ENCODE measurements at places on chromosomes 12 and 14.

DNA sequence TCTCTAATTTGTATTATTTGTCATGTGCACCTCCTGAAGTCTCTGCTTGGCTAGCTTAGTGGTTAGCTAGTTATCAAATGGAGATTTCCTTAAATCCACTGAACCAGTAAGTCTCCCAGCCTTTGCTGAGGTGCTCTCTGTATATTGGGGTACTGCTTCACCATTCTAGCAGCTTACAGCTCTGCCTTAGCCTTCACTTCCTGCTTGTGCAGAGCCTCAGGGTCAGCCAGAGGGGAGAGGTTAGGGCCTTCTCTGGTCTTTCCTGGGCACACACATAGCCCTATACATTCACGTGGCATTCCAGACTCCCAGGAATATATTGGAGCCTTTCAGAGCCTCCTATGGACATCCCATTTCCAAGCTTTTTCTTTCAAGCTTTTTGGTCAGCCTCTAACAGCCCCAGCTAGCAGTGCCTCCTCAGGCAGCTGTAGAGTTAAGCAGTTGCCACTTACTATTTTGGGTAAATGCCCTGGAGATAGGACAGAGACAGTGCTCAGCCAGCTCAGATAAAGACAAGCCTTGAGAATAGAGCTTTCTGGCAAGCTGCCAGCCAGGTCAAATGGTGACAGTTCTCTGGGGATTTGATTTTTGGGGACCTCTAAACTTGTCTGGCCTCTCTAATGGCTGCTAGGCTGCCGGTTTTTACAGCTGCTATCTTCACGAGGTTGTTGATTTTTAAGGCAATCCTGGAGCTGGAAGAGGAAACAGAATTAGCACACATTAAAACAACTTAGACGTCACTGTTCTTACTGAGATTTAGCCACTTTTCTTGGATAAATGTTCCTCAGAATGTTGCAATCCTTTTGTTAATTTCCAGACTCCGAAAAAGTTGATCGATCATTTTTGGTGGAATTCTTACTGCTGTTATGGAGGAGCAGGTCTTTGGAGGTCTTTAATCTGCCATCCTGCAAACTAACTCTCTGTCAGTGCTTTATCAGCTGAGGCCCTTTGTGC is 32.9 kb downstream of the FBXW8 start:
- peak; percentile 37 for DNase-seq

- no peak for DNase-seq
These were observed 42.2 kb upstream of the ATP23 start for GRCh38 chr12:57899010-57899662.

GRCh38 chr14:24369463-24369862 is 1.5 kb downstream of the NFATC4 start:
- DNase-seq = no peak

DNA sequence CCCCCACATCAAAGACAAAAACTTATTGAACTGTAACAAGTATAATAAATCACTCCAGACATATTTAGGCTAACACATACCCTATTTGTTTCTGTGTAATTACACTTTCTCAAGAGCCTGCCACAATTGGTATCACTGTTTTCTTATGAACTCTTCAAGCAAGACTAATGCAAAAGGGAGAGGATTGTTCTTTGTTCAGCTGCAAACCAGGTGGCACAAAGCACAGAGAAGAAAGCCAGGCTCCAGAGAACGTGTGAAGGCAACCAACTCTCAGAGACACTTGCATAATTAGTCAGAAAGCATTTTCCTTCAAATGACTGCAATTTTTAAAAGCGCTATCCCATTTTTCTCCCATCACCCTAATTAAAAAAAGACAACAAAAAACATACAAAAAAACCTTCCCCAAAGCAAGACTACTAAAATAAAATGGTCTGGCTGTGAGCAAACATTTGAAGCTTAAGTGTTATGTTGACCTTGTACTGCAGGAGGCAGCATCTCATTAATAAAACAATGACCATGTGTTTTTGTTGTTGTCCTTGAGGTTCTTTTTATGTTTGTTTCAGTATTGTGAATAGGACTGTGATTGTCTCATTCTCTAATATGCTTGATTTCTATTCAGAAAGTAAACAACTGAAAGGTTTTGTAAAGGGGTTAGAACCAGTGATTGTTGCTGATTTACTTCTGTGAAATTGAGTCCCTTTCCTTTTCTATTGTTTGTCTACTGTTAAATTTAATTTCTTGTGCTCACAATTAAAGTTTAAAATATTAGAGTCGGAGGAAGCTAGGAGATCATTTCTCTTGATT is 452.7 kb upstream of the PDE3A start:
- DNase-seq = no peak

- peak; percentile 84 for DNase-seq
These were observed 3.1 kb downstream of the MAP3K12 start for GRCh38 chr12:53495903-53496751.

DNA sequence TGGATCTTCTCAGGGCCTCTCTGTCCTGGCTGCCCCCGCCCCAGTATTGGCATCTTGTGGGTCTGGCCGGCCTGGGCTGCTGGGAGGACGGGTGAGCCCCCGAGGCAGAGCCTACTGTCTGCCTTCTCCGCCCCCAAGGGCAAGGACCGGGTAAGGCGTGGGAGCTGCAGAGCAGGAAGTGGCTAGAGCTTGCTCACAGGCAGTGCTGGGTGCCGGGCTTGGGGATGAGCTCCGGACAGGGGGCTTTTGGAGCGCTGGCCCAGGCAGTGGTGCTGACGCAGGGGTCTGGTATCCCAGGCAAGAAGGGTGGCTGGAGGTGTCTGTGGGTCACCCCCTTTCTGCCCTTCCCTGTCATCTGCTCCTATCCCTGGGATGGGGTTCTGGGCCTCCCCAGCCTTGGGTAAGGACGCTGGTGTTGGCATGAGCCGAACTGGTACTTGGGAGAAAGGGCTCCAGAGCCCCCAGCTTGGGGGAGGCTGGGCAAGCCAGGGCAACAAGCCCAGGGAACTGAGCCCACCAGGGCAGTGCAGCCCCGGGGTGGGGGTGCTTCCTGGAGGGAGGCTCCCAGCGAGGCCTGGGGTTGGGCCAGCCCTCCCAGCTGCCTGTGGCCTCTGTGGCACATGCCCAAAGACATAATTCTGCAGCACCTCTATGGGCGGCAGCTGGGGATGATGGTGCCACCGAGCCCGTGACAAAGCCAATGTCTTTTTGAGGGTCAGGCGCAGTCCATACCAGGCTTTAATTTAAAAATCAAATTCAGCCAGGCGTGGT is 126.3 kb downstream of the KIF26A start:
- peak; percentile 52 for DNase-seq

GRCh38 chr12:119672194-119672593 is 4.3 kb downstream of the PRKAB1 start:
- DNase-seq = no peak

- DNase-seq = peak; percentile 55
These were observed 14.8 kb downstream of the DDX24 start for GRCh38 chr14:94066089-94066676.

DNA sequence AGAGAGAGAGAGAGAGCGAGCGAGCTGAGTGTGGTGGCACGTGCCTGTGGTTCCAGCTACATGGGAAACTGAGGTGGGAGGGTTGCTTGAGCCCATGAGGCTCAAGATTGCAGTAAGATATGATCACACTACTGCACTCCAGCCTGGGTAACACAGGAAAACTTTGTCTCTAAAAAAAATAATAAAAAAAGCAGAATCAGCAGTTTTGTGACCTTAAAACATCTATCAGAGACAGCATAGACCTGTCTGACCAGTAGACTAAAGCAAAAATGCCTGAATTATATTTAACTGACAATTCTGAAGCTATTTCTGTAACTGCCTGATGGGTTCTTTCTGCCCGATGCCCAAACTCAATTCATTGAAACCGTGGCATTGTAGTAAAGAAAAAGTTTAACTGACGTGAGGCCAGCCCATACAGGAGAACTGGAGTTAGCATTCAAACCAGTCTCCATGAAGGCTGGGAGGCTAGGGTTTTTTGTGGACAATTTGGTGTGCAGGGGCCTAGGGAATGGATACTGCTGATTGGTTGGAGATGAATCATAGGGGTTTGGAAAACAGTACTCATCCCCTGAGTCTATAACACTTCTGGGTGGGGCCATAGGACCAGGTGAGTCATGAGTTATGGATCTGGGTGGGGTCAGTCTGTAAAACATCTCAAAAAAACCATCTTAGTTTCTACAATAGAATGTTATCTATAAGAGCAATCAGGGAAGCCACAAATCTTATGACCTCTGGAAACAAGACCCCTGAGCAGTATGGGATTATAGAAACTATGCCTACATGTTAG is 8.0 kb upstream of the RASSF8 start:
- DNase-seq = peak; percentile 27

- no peak for DNase-seq
These were observed 29.8 kb upstream of the DLGAP5 start for GRCh38 chr14:55221186-55221585.

- DNase-seq = no peak
These were observed 54.9 kb downstream of the SLC16A7 start for GRCh38 chr12:59650588-59651228.

- DNase-seq = peak; percentile 92
These were observed 12.4 kb upstream of the TMEM106C start for GRCh38 chr12:47950856-47951468.

- DNase-seq = peak; percentile 79
These were observed 49.8 kb downstream of the PAPLN start for GRCh38 chr14:73287071-73287470.

- peak; percentile 65 for DNase-seq
These were observed 121.8 kb downstream of the TBC1D30 start for GRCh38 chr12:64946132-64946829.

DNA sequence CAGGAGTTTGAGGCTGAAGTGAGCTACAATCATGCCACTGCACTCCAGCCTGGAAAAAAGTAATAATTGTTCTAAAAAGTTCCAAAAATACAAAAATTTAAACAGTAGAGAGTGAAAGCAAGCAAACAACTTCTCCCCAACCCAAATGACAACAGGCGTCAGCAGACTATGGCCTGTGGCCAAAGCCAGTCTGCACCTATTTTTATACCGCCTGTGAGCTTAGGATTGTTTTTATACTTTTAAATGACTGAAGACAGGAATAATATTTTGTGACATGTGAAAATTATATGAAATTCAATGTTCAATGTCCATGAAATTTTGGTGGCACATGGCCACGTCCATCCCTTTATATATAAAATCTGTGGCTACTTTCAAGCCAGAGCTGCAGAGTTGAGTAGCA is 48.2 kb upstream of the TMCC3 start:
- DNase-seq = no peak

DNA sequence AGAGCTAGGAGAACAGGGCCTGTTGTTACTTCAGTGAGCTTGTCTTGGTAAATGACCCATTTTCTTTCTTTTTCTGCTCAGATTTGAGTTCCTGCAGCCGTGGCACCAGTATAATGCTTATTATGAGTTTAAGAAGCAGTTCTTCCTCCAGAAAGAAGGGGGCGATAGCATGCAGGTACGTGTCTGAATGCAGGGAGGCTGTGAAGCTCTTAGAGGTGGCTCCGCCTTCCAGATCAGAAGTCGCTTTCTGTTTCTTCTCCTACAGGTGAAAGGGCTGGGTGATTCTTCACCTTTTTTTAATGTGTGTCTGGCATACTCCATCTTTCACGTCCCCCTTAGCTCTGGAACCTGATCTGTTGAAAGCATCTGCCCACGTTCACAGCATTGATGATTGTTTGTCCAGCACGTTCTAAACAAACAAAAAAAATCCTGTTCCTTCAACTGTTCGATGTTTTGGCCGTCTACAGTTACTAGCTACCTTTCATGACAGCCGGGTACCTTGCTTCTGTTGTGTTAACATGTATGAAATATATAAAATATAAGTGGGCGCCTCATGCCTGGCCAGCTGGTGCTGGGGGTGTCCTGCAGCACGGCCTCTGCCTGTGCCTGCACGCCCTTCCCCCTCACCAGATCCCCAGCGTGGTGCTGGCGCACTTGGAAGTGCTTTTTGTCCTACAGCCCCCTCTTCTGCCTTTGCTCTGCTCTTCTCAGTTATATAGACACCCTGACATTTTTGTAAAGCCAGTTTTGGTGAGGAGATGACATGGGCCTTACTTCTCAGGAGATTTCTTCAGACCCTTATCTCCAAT is 44.6 kb downstream of the SFSWAP start:
- no peak for DNase-seq

- DNase-seq = no peak
These were observed 6.9 kb upstream of the SPRYD4 start for GRCh38 chr12:56461235-56462159.

GRCh38 chr14:69500736-69501135 is 16.2 kb downstream of the PLEKHD1 start:
- no peak for DNase-seq

DNA sequence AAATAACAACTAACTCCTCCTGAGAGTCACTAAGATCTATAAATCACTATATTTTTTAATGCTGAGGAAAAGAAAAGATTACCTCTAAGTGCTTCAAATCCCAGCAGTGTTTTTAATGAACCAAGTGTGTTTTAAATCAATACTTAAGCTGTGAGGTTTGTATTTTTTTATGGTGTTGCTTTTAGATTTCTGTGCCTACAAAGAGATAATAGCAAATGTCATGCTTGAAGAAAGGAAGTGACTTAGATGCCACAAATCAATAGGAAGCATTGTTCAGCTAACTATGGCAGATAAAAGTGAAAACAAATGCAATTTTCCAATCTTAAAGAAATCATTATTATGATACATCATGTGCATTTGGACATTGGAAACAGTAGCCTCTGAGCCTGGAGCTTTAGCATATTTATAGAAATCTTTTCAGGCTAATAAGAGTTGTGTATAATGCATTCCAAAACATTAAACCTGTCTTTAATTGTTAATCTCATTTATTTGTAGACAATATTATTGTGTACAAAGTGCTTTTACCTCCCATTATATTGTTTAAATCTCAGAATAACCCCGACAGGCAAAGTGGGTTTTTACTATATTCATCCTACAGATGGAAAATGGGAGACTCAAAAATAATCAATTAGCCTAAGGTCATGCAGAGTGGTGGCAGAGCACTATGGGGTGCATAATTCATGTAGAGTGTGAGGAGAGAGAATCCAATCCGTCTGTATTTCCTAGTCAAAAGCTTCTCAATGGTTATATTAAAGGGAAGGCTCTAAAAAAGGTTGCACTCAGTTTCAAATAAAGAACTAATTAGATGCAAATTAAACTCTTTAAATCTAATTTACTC is 486.2 kb downstream of the NAV3 start:
- DNase-seq = no peak

- DNase-seq = no peak
These were observed 416.2 kb downstream of the EGLN3 start for GRCh38 chr14:33534632-33535031.

DNA sequence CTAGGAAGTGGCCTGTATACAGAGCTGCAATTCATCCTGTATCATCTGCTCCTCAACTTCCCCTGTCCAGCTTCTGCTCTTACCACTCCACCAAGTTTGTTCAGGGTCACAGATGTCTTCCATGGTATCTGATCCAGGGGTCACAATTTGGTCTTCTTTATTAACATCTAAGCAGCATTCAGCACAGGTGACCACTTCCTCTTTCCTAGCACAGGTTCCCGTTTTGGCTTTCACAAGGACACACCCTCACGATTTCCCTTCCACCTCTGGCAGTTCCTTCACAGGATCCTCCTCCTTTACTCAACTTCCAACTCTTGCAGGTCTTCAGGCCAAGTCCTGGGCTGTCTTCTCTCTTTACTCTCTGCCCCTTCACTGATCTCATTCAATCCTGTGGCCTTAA is 93.6 kb downstream of the TTC7B start:
- DNase-seq = no peak

DNA sequence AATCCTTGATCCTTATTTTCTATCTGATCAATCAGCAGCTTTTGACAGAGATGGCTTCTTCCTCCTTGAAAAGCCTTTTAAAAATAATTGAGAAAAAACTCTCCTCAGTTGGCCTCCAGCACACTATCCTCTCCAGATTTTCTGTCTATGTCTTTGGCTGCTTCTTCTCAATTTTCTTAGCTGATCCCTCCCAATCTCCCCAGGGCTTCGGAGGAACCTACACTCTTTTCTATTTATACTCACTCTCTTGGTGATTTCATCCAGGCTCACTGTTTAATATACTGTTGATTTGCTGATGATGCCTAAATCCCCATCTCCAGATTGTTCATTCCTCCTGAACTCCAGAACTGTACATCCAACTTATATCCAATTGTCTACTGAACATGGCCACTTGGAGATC is 54.8 kb downstream of the RDH12 start:
- DNase-seq = no peak
